Activated naive CD4-positive, alpha-beta T cell treated with anti-CD3 and anti-CD28 coated beads, Interleukin-2, amount 10 ng/mL, durations not matched to agents 7 days and 5 days (primary cell): ENCODE measurements at places on chromosomes 7 and 10.

DNA sequence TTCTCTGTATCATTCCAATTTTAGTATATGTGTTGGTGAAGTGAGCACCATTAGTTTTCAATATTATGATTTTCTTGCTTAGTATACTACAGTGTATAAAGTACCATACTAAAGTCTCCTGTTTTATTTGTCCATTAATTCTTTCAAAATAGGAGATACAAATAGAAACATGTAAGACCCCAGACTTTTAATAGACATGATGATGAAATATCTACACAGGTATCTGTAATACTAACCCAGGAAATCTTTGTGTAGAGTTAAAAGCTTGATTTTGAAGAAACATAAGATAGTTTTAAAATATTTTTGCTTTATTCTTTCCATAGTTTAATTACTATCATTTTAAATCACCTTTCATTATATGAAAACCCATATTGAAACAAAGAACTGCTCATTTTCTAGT is 133.8 kb upstream of the WNT16 start:
- no peaks in the 10 kb centered on the region for H3K36me3 ChIP-seq
- H3K4me1 ChIP-seq, result no peaks in the 10 kb centered on the region
- H3K27ac ChIP-seq, result no peak overlapping the region

- no peak overlapping the region for H3K27ac ChIP-seq
- no peak overlapping the region for H3K4me3 ChIP-seq
- H3K27me3 ChIP-seq, result peaks cover 5% of the 10 kb centered on the region
- no peak for DNase-seq
- H3K36me3 ChIP-seq, result no peaks in the 10 kb centered on the region
- no peaks in the 10 kb centered on the region for H3K4me1 ChIP-seq
Observed at GRCh38 chr10:115073796-115074195, 19.4 kb upstream of the ATRNL1 start.

GRCh38 chr10:73537709-73538108 is 41.9 kb upstream of the PPP3CB start:
- no peaks in the 10 kb centered on the region for H3K36me3 ChIP-seq
- H3K4me3 ChIP-seq, result no peak overlapping the region
- no peak overlapping the region for H3K27ac ChIP-seq
- H3K27me3 ChIP-seq, result no peaks in the 10 kb centered on the region

- H3K4me3 ChIP-seq, result no peak overlapping the region
- DNase-seq, result no peak
- no peaks in the 10 kb centered on the region for H3K27me3 ChIP-seq
- no peaks in the 10 kb centered on the region for H3K4me1 ChIP-seq
- H3K27ac ChIP-seq, result no peak overlapping the region
- H3K36me3 ChIP-seq, result no peaks in the 10 kb centered on the region
Observed at GRCh38 chr7:80659120-80660055, 20.9 kb downstream of the CD36 start.

- H3K36me3 ChIP-seq, result peaks cover 4% of the 10 kb centered on the region
- H3K27ac ChIP-seq, result peak overlapping the region; percentile 28
- no peak overlapping the region for H3K4me3 ChIP-seq
- H3K27me3 ChIP-seq, result no peaks in the 10 kb centered on the region
- DNase-seq, result peak; percentile 39
Observed at GRCh38 chr7:43764039-43764761, 5.7 kb downstream of the BLVRA start.

DNA sequence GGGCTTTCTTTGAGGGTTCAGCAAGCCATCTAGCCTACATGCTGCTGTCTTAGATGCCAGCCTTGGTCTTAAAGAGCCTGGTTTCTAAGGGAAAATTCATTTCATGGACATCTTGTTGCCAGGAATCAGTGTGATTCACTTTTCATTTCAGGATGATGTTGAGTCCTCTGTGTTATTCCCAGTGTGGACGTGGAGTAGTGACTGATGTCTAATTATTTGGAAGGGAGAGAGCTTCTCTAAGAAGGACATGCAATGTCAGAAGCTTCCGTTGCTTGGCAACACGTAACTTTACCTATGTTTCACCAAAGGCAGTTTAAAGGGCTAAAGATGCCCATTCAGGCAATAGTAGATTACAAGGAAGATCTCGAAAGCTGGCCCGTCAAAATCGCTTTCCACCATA is 89.0 kb downstream of the PTPRE start:
- no peak overlapping the region for H3K27ac ChIP-seq
- H3K4me3 ChIP-seq, result no peak overlapping the region
- no peak for DNase-seq
- no peaks in the 10 kb centered on the region for H3K36me3 ChIP-seq

- H3K36me3 ChIP-seq, result no peaks in the 10 kb centered on the region
- no peaks in the 10 kb centered on the region for H3K4me1 ChIP-seq
- DNase-seq, result no peak
Observed at GRCh38 chr10:79628083-79628482, 17.3 kb downstream of the SFTPA1 start.

- H3K27me3 ChIP-seq, result no peaks in the 10 kb centered on the region
- H3K27ac ChIP-seq, result no peak overlapping the region
- H3K4me3 ChIP-seq, result no peak overlapping the region
- no peak for DNase-seq
Observed at GRCh38 chr7:15178065-15178464, 275.5 kb upstream of the DGKB start.

DNA sequence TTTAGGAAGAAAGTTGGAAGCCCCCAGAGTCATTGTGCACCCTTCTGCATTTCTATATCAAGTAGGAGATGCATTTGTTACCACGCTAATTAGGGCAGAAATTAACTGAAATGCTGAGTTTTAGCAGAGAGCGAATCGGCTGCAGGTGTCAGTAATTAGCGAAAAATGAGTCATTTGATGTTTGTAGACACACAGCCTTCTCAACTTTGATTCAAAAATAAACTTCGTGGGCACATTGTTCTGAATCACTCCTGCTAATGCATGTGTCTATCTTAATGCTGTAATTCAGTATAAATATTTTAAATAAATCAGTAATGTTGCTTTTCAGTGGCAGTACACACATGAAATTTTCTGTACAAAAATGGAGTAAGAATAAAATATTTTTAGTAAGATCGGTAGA is 109.5 kb upstream of the CARD11 start:
- H3K36me3 ChIP-seq, result no peaks in the 10 kb centered on the region
- no peak for DNase-seq
- H3K4me1 ChIP-seq, result peaks cover 19% of the 10 kb centered on the region

- H3K36me3 ChIP-seq, result no peaks in the 10 kb centered on the region
- no peaks in the 10 kb centered on the region for H3K4me1 ChIP-seq
- no peaks in the 10 kb centered on the region for H3K27me3 ChIP-seq
- no peak for DNase-seq
- H3K4me3 ChIP-seq, result no peak overlapping the region
Observed at GRCh38 chr7:122989041-122989440, 6.5 kb downstream of the TAS2R16 start.

GRCh38 chr10:70167246-70167645 is 3.1 kb downstream of the SAR1A start:
- H3K4me3 ChIP-seq, result peak overlapping the region; percentile 2
- no peak overlapping the region for H3K27ac ChIP-seq
- no peaks in the 10 kb centered on the region for H3K27me3 ChIP-seq
- peaks cover 39% of the 10 kb centered on the region for H3K36me3 ChIP-seq

DNA sequence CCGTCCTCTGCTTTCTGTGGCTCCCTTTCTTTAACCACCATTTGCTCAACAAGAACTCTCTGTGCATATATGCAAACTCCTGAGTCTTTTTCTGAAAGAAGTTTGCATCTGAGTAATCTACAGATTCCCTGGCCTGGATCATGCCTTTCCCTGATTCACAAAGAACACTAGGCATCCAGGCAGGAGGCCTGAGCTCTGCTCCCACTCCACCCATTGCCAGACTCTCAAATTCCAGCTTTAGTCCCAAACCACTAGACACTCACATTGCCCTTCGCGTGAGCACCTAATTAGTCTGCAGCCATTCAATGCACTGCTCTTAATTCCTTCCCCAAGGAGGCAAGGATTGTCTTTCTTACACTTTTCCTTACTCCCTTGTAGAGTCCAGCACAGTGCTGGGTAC is 60.9 kb downstream of the ABCC2 start:
- no peak for DNase-seq
- H3K4me1 ChIP-seq, result peaks cover 9% of the 10 kb centered on the region
- H3K4me3 ChIP-seq, result no peak overlapping the region
- H3K36me3 ChIP-seq, result no peaks in the 10 kb centered on the region
- H3K27ac ChIP-seq, result no peak overlapping the region

DNA sequence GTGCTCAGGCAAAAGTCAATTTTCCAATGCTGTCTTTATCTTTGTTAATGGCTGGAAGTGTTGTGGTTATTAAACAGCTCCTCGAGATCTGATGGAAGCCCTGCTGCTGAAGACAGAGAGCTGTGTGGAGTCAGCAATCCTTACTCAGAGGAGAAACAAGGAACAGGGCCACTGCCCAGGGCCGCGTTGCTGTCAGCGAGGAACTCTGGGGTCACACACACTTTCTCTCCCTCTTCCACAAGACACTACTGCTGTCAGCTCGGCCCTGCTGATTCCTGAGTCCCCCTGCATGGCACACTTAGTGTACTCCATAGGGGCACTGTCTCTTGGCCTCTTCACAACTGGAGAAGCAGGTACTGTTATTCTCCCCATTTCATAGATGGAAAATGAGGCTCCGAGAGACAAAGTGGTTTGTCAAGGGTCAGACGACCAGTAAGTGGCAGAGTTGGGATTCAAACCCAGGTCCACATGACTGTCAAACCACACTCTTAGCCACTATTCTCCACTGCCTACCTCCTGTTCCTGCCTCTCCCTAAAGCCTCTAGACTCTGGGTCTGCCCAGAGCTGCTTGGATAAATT is 29.3 kb upstream of the PDCD4 start:
- DNase-seq, result no peak
- H3K4me1 ChIP-seq, result peaks cover 50% of the 10 kb centered on the region
- H3K27me3 ChIP-seq, result peaks cover 3% of the 10 kb centered on the region

- peaks cover 4% of the 10 kb centered on the region for H3K27me3 ChIP-seq
- H3K27ac ChIP-seq, result no peak overlapping the region
- H3K4me1 ChIP-seq, result no peaks in the 10 kb centered on the region
- H3K4me3 ChIP-seq, result no peak overlapping the region
Observed at GRCh38 chr10:64113792-64114191, 592.6 kb downstream of the REEP3 start.

DNA sequence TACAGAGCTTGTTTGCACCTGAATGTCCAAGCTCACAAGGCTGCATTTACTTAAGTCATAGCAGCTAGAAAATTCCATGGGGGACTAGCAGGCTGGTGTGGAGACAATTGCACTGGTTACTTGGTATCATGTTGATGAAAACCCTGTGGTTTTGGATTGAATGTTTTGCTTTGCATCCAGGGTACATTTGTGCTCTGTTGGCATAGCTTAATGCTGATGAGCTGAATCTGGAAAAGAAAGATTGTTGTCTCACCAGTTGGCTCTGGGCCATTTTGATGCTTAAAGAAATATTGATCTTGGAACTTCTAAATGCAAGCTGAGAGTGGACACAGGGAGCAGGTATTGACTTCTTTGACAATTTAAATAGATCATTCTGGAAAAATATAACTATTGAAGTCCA is 122.5 kb upstream of the MBL2 start:
- no peak overlapping the region for H3K27ac ChIP-seq
- no peaks in the 10 kb centered on the region for H3K36me3 ChIP-seq
- H3K27me3 ChIP-seq, result no peaks in the 10 kb centered on the region
- no peaks in the 10 kb centered on the region for H3K4me1 ChIP-seq

GRCh38 chr7:101667399-101667798 is 38.3 kb upstream of the MYL10 start:
- H3K4me3 ChIP-seq, result no peak overlapping the region
- no peaks in the 10 kb centered on the region for H3K4me1 ChIP-seq
- peaks cover 2% of the 10 kb centered on the region for H3K27me3 ChIP-seq
- H3K27ac ChIP-seq, result no peak overlapping the region
- H3K36me3 ChIP-seq, result no peaks in the 10 kb centered on the region

DNA sequence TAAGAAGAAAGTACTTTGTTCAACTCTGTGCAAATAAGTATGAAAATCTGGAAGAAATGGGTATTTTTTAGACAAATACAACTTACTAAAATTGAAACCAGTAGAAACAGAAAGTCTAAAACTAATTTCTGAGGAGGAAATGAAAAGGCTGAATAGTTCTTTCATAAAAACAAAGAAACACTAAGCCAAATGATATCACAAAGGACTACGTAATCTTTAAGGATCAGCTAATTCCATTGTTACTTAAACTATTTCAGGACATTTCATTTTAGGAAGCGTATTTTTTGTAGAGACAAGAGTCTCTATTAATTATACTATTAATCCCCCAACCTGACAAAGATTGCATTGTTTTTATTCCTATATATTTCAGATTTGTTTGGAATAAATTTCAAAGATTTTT is 11.2 kb upstream of the CCSER2 start:
- peaks cover 20% of the 10 kb centered on the region for H3K27me3 ChIP-seq
- peaks cover 20% of the 10 kb centered on the region for H3K4me1 ChIP-seq
- H3K27ac ChIP-seq, result no peak overlapping the region
- DNase-seq, result no peak
- H3K36me3 ChIP-seq, result no peaks in the 10 kb centered on the region
- no peak overlapping the region for H3K4me3 ChIP-seq

DNA sequence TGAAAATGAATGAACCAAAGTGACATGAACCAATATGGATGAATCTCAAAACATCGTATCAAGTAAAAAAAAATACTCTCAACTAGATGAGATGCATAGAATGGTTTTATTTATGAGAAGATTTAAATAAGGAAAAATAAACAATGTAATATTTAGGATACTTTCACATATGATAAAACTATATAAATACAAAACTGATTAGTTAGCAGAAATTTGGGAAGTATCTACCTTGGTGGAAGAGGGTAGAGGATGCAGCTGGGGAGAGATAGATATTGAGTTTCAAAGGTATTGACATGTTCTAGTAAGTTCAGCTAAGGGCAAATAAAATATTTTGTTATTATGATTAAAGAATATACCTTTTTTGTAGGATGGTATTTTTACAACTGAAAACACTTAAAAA is 463.1 kb downstream of the SH2D4B start:
- H3K36me3 ChIP-seq, result no peaks in the 10 kb centered on the region
- no peaks in the 10 kb centered on the region for H3K27me3 ChIP-seq
- DNase-seq, result no peak
- H3K4me3 ChIP-seq, result no peak overlapping the region

DNA sequence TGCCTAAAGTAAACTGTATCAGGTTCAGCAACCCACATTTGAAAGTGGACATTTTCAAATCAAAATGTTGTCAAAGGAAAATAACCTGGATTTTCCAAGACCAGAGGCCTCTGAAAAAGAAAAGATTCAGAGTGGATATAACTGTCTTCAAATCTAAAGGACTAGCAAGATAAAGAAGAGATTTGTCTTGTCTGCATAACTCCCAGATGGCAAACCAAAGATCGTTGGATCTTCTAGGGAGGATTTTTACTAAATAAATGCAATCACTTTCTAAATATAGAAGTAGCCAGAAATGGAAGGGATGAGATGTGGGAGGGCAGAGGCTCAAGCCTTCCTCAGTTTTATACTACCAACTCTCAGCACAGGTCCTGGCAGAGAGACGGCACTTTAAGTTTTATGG is 39.0 kb downstream of the CABCOCO1 start:
- H3K27me3 ChIP-seq, result peaks cover 3% of the 10 kb centered on the region
- H3K4me3 ChIP-seq, result no peak overlapping the region
- no peak for DNase-seq
- no peaks in the 10 kb centered on the region for H3K4me1 ChIP-seq

GRCh38 chr7:12127455-12127854 is 83.6 kb upstream of the TMEM106B start:
- H3K36me3 ChIP-seq, result peaks cover 1% of the 10 kb centered on the region
- no peaks in the 10 kb centered on the region for H3K27me3 ChIP-seq
- no peak for DNase-seq

GRCh38 chr10:23376229-23376655 is 31.6 kb upstream of the C10orf67 start:
- peaks cover 14% of the 10 kb centered on the region for H3K4me1 ChIP-seq
- peaks cover 3% of the 10 kb centered on the region for H3K27me3 ChIP-seq
- no peak overlapping the region for H3K4me3 ChIP-seq
